ENCODE measurements at places on chromosomes 1 and 21. TPM values are rescaled to one million over a fixed set of nuclear protein-coding genes. Genes with fewer than 3 reads are reported as not detected.

- H3K4me3 ChIP-seq, result no peak overlapping the region
- DNase-seq, result no peak
- peak overlapping the region; percentile 73 for H3K27ac ChIP-seq
- H3K4me1 ChIP-seq, result peaks cover 64% of the 10 kb centered on the region
These were observed 22.0 kb downstream of the TGFB2 start for GRCh38 chr1:218367118-218367517.

DNA sequence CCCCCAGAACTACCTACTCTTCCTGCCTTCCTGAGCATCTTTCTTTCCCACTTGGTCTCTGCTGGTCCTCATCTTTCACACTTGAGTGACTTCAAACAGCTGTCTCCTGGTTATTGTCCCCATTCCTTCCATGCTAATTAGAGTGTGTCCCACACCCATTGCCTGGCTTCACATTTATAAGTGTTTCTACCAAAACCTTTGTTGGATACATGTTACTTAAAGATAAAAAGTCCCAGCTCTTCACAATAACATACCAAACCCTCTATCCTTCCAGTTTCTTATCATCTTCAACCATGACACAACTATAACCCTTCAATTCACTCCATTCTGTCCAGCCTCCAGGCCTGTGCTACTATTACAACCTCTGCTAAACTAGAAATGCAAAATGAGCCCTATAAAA, 41.0 kb downstream of the VCAM1 start:
- DNase-seq, result peak; percentile 58
- no peaks in the 10 kb centered on the region for H3K36me3 ChIP-seq
- no peaks in the 10 kb centered on the region for H3K27me3 ChIP-seq
- peaks cover 54% of the 10 kb centered on the region for H3K4me1 ChIP-seq
- no peak overlapping the region for H3K4me3 ChIP-seq

DNA sequence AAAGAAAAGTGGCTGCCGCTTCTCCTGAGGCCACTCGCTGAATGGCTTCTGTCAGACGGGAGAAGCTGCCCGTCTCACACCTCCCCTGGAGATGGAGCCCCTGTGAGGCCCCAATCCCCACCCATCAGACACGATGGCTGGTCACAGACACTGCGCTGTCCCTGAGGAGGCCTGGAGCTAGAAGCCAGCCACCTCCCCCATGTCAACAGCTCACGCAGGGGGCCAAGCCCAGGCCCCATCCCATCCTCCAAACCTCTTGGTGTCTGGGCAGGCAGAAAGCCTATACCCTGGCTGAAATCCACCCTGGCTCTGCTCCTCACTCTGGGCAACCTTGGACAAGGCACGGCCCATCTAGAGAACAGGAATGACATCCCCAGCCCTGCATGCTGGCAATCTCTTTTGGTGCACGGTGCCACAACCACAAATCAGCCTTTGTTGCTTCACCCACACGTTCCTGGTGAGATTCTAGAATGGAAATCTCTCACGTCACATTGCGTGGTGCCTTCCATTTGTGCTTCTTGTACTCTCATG, 273.9 kb upstream of the VAMP3 start:
- H3K4me1 ChIP-seq, result peaks cover 7% of the 10 kb centered on the region
- H3K27ac ChIP-seq, result no peak overlapping the region
- no peak for DNase-seq
- no peaks in the 10 kb centered on the region for H3K27me3 ChIP-seq
- H3K36me3 ChIP-seq, result no peaks in the 10 kb centered on the region

- H3K36me3 ChIP-seq, result no peaks in the 10 kb centered on the region
- no peaks in the 10 kb centered on the region for H3K4me1 ChIP-seq
- H3K27ac ChIP-seq, result no peak overlapping the region
- H3K4me3 ChIP-seq, result no peak overlapping the region
- no peaks in the 10 kb centered on the region for H3K27me3 ChIP-seq
These were observed 52.4 kb downstream of the MAP3K21 start for GRCh38 chr1:233379869-233380438.

- no peak overlapping the region for H3K27ac ChIP-seq
- no peak for DNase-seq
- no peaks in the 10 kb centered on the region for H3K36me3 ChIP-seq
These were observed 67.7 kb downstream of the PLD5 start for GRCh38 chr1:242456726-242457269.

GRCh38 chr1:25017436-25018109, 87.5 kb upstream of the RUNX3 start:
- no peak overlapping the region for H3K27ac ChIP-seq
- H3K4me3 ChIP-seq, result no peak overlapping the region
- no peaks in the 10 kb centered on the region for H3K36me3 ChIP-seq
- no peak for DNase-seq
- peaks cover 5% of the 10 kb centered on the region for H3K4me1 ChIP-seq
- H3K27me3 ChIP-seq, result no peaks in the 10 kb centered on the region

DNA sequence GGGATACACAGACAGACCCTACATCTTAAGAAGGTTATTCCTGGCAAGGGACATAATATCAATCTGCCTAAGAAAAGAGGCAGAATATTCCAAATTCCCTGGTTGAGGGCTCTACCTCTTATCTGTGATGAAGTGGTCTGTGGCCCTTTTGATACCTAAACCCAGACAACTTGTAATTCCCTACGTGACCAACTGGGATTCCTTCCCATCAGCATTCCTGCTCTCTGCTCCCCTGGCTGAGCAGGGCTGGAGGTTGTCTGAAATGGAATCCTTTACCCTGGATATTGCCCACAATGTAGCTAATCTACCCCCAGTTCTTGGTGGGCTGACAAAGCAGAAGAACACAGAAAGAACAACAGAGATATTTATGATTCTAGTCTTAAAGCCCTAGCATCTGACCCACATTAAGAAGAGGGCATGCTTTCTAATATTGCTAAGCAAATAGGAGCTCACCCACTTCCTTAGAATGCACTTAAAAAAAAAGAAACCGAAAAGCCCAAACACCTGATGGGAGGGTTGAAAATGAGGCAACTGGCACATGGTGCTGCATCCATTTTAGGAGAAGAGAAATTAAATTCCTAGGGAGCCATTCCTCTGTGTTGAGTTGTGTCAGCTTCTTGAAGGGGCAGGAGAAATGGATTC, 36.8 kb downstream of the GADD45A start:
- no peaks in the 10 kb centered on the region for H3K36me3 ChIP-seq
- H3K27me3 ChIP-seq, result no peaks in the 10 kb centered on the region
- H3K27ac ChIP-seq, result no peak overlapping the region
- DNase-seq, result no peak
- H3K4me1 ChIP-seq, result peaks cover 27% of the 10 kb centered on the region

DNA sequence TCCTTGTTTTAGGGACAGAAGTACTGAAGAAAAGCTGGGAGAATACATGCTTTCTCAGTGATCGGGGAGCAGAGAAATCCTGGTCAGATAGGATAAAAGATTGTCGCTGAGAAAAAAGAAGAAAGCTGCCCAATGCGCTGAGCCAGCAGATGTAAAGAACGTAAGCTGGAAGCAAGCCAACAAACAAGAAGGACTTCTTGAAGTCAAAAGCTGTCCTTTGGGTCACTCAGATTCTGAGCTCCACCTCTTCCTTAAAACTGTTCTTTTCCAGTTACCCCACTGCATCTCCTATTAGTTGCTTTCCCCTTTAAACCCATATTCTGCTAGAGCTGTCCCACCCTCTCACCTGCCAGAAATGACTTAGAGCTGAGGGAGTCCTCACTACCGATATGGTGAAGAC, 64.8 kb downstream of the GPR137B start:
- no peaks in the 10 kb centered on the region for H3K36me3 ChIP-seq
- H3K27ac ChIP-seq, result peak overlapping the region; percentile 15
- peaks cover 9% of the 10 kb centered on the region for H3K4me1 ChIP-seq
- no peaks in the 10 kb centered on the region for H3K27me3 ChIP-seq
- no peak overlapping the region for H3K4me3 ChIP-seq

Gene ATP1A4
- not detected for total RNA-seq

Gene BATF3
- total RNA-seq, result 1.8 TPM
